ENCODE measurements at places on chromosomes 2 and 18.

- peaks cover 54% of the 10 kb centered on the region for H3K4me1 ChIP-seq
- no peak overlapping the region for H3K4me3 ChIP-seq
- peak overlapping the region; percentile 97 for H3K27ac ChIP-seq
Measured at GRCh38 chr2:25417715-25418369, 76.1 kb upstream of the DNMT3A start.

DNA sequence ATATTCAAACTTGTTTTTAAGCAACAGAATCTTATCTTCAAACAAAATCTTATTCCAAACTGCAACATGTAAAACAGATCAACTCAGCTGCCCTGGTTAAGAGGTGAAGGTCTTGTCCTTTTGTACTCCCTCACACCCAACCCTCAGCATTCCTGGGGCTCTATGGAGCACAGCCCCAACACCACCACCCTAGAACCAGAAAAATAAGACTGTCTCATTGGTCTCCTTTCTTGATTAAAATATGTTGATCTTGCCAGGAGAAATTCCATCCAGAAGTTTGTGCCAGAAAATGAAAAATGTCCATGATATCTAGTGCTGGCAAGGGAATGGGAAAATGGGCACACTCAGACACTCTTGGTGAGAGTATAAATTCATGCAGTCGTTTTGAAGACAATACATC, 62.1 kb upstream of the TMEM17 start:
- H3K36me3 ChIP-seq = no peaks in the 10 kb centered on the region
- no peaks in the 10 kb centered on the region for H3K4me1 ChIP-seq
- H3K27me3 ChIP-seq = no peaks in the 10 kb centered on the region
- no peak overlapping the region for H3K4me3 ChIP-seq
- DNase-seq = no peak

DNA sequence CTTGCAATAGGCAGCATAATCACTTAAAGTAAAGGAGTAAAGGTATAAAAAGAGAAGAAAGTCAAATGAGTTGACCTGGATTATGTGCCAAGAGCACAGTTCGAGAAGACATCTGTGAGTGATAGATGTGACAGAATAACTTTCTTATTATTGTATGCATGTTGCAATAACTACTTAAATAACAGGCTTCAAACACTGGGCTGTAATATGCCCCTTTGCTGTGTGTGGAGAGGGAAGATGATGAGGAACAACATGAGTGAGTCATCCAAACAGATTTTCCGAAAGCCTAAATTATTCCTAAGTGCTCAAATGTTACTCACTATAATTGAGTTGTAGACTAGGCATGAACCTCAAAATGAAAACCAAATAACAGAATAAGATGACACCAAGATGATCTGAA, 328.1 kb downstream of the EXOC6B start:
- DNase-seq = no peak
- no peak overlapping the region for H3K4me3 ChIP-seq
- H3K4me1 ChIP-seq = no peaks in the 10 kb centered on the region
- H3K36me3 ChIP-seq = no peaks in the 10 kb centered on the region

GRCh38 chr2:68377137-68377780, 12.2 kb downstream of the PLEK start:
- no peaks in the 10 kb centered on the region for H3K4me1 ChIP-seq
- no peak overlapping the region for H3K4me3 ChIP-seq

DNA sequence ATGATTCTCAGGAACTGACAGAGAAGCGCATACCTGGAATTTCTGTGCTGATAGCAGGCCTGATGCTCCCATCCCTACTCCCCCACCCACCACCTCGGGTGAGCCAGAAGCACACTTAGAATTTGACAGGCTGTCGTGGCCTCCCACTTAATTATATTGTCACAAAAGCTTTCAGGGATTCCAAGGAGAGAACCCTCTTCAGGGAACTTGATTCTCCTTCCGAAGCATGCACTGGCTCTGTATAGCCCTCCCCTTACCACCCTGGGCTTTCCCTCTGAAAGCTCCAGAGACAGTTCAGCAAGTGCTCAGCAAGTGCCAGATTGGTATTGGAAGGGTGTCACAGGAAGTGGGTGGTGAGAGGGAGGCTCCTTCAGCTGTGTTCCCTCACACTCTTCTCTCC, 252.5 kb upstream of the SIX2 start:
- H3K4me1 ChIP-seq = no peaks in the 10 kb centered on the region
- no peak for DNase-seq
- no peak overlapping the region for H3K27ac ChIP-seq
- no peaks in the 10 kb centered on the region for H3K36me3 ChIP-seq

DNA sequence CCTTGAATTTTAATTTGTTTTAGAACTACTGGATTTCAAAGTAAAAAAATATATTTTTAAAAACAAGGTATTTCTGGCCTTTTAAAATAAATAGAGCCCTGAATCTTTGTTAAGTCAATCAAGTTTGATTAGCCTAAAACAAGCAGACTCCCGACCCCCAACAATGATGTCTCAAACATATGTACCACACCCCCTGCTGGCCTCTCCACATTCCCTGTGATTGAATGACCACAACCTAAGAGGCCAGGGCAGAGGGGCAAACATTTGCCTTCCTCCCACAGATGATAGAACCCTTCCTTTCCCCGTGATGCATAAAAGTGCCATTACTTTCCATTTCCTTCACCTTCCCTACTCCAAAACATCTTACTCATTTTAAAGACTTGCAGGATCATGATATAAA, 130.9 kb downstream of the STK39 start:
- no peak for DNase-seq
- H3K36me3 ChIP-seq = no peaks in the 10 kb centered on the region
- H3K4me1 ChIP-seq = peaks cover 17% of the 10 kb centered on the region
- no peaks in the 10 kb centered on the region for H3K27me3 ChIP-seq
- H3K27ac ChIP-seq = no peak overlapping the region

DNA sequence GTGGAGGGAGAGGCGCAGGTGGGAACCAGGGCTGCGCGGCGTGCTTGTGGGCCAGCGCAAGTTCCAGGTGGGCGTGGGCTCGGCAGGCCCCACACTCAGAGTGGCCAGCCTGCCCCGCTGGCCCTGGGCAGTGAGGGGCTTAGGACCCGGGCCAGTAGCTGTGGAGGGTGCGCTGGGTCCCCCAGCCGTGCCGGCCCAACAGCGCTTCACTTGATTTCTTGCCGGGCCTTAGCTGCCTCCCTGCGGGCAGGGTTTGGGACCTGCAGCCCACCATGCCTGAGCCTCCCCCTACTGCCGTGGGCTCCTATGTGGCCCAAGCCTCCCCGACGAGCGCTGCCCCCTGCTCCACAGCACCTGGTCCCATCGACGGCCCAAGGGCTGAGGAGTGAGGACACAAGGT, 1636.9 kb upstream of the SLC39A10 start:
- no peak overlapping the region for H3K4me3 ChIP-seq
- no peak for DNase-seq
- no peaks in the 10 kb centered on the region for H3K36me3 ChIP-seq
- no peaks in the 10 kb centered on the region for H3K27me3 ChIP-seq
- no peak overlapping the region for H3K27ac ChIP-seq
- H3K4me1 ChIP-seq = no peaks in the 10 kb centered on the region

GRCh38 chr2:20052861-20053281, 1.4 kb upstream of the LAPTM4A start:
- no peak overlapping the region for H3K27ac ChIP-seq
- H3K4me1 ChIP-seq = peaks cover 19% of the 10 kb centered on the region
- H3K36me3 ChIP-seq = no peaks in the 10 kb centered on the region
- no peaks in the 10 kb centered on the region for H3K27me3 ChIP-seq

DNA sequence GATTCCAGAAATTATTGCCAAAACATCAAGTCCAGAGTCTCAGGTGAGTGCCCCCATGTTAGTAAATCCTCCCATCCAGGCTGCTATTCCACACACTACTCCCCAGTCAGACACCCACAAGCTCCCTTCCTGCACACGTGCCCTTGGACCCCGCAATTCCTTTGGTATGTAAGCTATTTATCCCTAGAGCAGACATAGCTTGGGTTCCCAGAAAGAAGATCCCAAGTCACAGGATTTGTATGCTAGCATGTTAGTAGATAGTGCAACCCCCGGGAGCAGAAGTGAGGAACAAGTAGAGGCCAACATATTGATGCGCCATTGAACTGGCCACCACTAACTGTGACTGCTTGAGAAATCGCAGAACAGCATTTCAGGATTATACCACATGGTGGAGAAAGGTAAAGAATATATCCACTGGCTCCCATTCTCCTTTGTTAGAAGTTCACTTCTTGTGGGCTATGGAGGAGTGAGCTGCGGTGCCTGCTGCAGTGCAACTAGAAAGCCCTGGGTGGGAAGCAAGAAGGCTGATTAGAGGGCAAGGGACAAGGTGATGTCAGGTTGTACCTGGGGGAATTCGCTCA, 137.5 kb upstream of the CHAC2 start:
- no peak overlapping the region for H3K4me3 ChIP-seq
- no peaks in the 10 kb centered on the region for H3K27me3 ChIP-seq
- H3K27ac ChIP-seq = no peak overlapping the region
- DNase-seq = no peak
- H3K36me3 ChIP-seq = no peaks in the 10 kb centered on the region

GRCh38 chr2:180607514-180608049, 372.8 kb upstream of the UBE2E3 start:
- H3K27ac ChIP-seq = no peak overlapping the region
- no peaks in the 10 kb centered on the region for H3K36me3 ChIP-seq
- no peak overlapping the region for H3K4me3 ChIP-seq
- DNase-seq = no peak

DNA sequence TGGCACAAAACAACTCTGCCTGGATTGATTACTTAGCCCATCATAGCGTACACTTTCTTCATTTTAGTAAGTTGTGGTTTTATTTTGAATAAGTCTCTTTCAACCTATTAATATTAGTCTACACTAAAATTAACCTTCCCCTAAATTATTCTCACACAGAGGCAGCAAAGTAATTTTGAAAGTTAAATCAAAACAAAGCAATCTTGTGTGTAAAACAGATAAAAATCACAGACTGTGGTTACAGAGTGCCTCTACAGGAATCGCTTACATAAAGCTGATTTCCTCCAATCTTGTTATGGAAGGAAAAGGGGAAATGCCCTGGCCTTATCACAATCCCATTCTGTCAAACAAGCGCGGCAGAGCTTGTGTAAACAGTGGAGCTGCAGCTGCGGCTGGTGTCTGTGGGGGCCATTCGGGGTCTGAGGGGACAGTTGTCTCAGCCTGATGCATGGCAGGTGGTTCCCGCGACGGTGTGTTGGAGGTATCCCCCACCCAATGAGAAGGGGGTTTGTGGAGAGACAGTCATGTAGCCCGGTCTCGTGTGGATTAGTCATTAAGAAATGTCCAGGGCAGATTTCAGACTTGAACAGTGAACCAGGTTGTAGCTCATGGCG, 42.1 kb downstream of the BCL2L11 start:
- no peak overlapping the region for H3K4me3 ChIP-seq
- DNase-seq = no peak
- H3K4me1 ChIP-seq = peaks cover 4% of the 10 kb centered on the region
- H3K36me3 ChIP-seq = peaks cover 28% of the 10 kb centered on the region

DNA sequence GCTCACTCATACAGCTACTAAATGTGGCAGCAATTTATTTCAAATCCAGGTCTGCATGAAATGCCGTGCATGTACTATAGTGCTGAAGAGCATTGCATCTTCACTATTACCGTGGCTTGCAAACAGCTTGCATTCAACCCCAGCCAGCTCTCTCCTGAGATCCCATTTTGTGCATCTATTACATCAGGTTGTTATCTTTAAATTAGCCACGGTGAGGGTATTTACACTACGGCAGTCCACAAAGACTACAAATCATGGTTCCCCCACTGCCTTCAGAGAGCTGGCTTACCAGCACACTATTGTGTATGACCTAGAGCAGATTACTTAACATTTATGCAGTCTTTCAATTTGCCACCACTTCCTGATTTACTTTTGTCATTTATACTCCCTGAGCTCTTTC, 621.3 kb upstream of the LRATD1 start:
- H3K4me1 ChIP-seq = no peaks in the 10 kb centered on the region
- no peak overlapping the region for H3K27ac ChIP-seq
- H3K4me3 ChIP-seq = no peak overlapping the region
- DNase-seq = no peak
- H3K36me3 ChIP-seq = no peaks in the 10 kb centered on the region

- no peaks in the 10 kb centered on the region for H3K4me1 ChIP-seq
- DNase-seq = no peak
- no peaks in the 10 kb centered on the region for H3K27me3 ChIP-seq
- no peak overlapping the region for H3K4me3 ChIP-seq
- H3K36me3 ChIP-seq = no peaks in the 10 kb centered on the region
Measured at GRCh38 chr2:241081190-241081642, 20.9 kb downstream of the MTERF4 start.

DNA sequence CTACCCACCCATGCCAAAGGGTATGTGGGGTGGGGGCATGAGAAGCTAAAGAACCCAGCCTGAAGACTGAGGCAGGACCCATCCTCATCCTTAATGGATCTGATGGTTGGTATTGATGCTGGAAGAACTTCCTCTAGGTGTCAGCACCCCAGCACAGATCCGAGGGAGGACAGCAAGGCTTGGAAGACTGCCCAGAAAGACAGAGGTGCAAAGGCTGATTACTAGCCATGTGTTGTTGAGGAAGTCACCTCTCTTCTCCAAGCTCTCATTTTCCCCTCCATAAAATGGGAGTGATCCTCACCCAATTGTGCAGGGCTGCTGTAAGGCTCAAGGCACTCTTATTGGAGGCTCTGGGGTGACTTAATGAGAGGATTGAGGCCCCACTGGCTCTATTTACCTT, 256.5 kb downstream of the CELF4 start:
- H3K27me3 ChIP-seq = no peaks in the 10 kb centered on the region
- H3K4me1 ChIP-seq = no peaks in the 10 kb centered on the region
- H3K36me3 ChIP-seq = no peaks in the 10 kb centered on the region

GRCh38 chr2:178845566-178846457, 38.6 kb upstream of the TTN start:
- DNase-seq = no peak
- no peak overlapping the region for H3K4me3 ChIP-seq
- no peaks in the 10 kb centered on the region for H3K4me1 ChIP-seq
- no peak overlapping the region for H3K27ac ChIP-seq

DNA sequence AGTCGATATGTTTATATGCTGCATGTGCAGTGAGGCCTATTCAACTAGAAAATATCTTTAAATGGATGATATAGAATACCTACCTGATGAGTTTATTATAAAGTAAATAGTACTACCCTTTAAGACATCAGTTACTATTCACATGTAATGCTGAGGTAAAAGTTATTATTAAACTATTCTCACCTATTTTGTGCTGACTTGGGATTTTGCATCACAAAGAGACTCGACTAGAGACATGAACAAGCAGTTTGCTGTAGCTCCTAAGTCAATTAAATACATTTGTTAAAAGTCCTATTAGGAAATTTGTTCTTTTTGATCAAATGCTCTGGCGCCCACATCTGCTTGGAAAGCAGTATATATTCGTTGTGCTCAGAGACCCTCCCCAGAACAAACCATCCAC, 164.1 kb downstream of the CCDC85A start:
- DNase-seq = no peak
- peaks cover 5% of the 10 kb centered on the region for H3K4me1 ChIP-seq
- H3K27ac ChIP-seq = no peak overlapping the region
- no peaks in the 10 kb centered on the region for H3K36me3 ChIP-seq

DNA sequence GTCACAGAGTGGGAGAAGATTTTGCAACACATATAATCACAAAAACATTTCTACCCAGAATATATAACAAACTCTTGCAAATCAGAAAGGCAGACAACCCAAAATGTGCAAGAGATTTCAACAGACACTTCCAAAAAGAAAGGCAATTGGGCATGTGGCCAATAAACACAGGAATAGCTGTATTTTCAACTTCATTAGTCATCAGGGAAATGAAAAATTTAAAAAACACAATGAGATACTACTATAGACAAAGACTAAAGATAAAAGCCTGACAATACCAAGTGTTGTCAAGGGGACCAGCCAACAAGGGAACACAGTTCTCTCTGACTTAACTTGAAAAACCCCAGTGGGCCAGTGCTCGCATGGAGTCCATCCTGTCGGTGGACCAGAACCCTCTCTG, 40.5 kb downstream of the MTHFD2 start:
- H3K36me3 ChIP-seq = no peaks in the 10 kb centered on the region
- no peak for DNase-seq
- no peaks in the 10 kb centered on the region for H3K4me1 ChIP-seq
- no peak overlapping the region for H3K4me3 ChIP-seq
- H3K27ac ChIP-seq = no peak overlapping the region
- H3K27me3 ChIP-seq = no peaks in the 10 kb centered on the region

Measured in MM.1S (cell line).